ENCODE measurements at places on chromosomes 13 and 19. TPM values are rescaled to one million over a fixed set of nuclear protein-coding genes. Genes with fewer than 3 reads are reported as not detected.

GRCh38 chr19:43101950-43102349 is 19.4 kb upstream of the PSG2 start:
- DNase-seq, result no peak

GRCh38 chr19:45613926-45614725 is 12.1 kb upstream of the GPR4 start:
- peak; percentile 96 for DNase-seq

- DNase-seq, result no peak
Observed at GRCh38 chr19:33767898-33768413, 28.7 kb upstream of the KCTD15 start.

GRCh38 chr19:55691561-55692481 is 16.8 kb downstream of the EPN1 start:
- no peak for DNase-seq

Gene TMEM259
- 130 TPM for total RNA-seq
